ENCODE measurements at places on chromosomes 2 and 18.

DNA sequence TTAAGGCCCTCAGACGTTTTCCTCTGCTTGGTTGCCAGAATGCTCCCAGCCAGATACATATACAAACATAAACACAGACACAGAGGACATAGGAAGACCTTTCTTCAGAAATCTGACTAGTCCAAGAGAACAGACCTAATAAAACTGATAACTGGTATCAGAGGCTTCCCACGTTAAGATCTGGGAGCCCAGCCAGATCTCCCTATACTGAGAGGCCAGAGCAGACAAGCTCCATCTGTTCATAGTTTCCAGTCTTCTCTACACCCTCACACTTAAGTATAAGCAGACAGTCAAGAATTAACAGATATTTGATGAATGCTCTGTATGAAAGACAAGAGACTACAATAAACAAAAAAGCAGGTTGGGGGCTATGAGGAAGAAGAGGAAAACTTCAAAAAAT lies 240.5 kb upstream of the CHAC2 start:
- no peak for DNase-seq

GRCh38 chr18:57461652-57462269 lies 26.6 kb downstream of the ONECUT2 start:
- DNase-seq: no peak

DNA sequence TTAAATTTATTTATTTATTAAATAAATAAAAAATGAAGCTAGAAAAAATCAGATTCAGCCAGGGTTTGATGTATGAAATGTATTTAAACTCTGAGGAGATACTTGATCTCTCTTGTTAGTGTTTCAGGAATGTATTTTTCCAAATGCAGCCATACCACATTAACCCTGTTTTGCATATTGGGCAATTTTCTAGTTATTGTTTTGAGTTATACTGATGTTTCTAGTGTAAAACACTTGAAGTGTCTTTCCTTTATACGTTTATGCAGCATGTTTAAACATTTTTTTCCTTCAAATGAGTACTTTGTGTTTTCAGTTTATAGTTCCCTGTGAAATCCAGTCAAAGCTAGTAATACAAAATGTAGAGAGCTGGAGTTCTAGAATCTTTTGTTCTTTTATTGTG lies 69.9 kb downstream of the WDR7 start:
- no peak for DNase-seq

- DNase-seq: no peak
Measured at GRCh38 chr2:217918308-217919024, 84.3 kb downstream of the TNS1 start.

GRCh38 chr18:34802959-34803358 lies 92.9 kb downstream of the DTNA start:
- no peak for DNase-seq

DNA sequence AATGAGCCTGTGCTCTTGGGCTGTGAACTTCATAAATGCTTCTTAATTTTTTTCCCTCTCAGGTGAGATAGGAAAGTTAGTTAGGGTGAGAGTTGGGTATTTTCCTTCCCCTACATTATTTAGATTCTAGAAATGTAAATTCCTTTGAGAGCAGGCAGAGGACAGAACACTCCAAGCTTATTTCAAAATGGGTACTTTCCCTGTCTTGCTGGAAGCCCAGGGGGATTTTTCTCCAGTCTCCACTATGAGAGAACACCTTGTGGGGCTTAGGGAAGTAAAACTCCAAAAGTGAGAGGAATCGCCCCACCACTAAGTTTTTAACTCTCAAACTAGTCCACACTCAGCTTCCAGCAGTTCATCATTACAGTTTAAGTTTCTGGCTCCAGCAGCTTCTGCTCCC lies 253.2 kb upstream of the CTAGE1 start:
- no peak for DNase-seq

DNA sequence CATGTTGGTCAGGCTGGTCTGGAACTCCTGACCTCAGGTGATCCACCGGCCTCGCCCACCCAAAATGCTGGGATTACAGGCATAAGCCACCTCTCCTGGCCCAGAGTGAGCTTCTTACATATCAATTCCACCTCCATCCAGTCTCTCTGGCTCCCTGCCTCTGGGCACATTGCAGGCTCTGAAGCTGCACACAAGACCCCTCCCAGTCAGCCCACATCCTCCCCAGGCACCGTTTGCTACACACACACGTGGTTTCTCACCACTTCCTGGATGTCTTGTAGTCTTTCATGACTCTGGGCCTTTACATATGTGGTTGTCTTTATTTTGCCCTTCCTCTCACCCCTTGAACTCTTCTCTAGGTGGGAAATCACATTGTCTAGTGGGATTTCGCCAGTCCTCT lies 64.0 kb upstream of the CABLES1 start:
- peak; percentile 95 for DNase-seq

DNA sequence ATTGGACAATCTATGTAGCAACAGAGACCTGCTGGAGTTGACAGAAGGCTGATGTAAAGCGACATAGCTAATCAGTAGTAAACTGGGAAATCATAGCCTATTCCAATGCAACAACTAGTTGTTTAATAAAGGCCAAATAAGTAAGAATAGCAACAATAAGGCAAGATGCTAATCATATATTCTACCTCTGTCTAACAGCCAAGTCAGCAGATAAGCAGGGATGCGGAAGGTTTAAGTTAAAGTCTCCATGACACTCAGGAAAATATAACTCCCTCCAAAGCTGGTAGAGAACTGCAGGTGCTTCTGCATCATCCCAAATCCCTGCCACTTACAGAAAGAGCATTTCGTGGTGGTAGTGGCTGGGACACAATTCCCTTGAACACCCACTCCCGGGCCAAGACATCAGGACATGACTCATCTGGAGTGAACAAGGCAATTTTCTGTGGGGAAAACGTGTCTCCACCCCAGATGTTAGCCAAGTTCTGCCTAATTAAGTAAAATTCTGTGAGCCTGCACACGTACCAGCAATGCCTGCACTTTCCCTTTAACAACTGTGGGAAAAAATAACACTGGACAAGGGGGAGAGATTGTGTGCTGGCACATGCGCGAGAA lies 413.6 kb upstream of the ID2 start:
- no peak for DNase-seq

DNA sequence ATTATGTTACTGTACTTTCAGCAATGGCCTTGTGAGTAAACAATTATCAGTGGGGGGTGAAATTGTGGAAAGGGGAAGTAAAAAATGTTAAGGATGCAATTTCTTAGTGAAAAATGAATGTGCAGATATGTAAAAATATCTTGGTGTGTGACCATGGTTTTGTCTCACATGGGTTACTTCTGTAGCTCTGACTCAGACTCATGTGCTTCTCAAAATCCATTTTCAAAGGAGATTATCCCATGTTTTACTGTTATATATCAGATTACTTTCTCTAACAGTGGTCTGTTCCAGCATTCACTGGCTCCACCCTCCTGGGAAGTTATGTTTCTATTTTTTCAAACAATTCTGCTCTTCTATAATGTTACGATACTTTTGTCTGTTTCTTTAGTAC lies 298.2 kb upstream of the COL3A1 start:
- no peak for DNase-seq

- no peak for DNase-seq
Measured at GRCh38 chr2:237290261-237290660, 123.7 kb downstream of the COL6A3 start.

DNA sequence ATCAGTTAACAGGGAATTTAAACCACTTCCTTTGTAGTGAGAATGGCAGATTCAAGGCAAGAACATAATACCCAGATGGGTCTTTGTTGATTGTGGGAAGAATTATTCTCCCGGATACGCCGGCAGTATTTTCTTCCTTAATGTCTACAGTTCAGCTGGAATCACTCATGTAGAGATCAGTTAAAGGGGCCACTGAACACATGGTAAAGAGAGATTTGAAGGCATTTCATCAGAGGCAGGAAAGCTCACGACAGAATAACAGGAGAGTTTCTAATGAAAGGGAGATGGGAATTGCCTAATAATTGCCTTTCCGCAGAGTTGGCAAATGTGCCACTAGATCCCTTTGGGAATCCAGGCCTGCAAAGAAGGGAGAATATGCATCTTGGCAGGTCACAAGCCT lies 327.7 kb upstream of the ZNF804A start:
- DNase-seq: no peak

DNA sequence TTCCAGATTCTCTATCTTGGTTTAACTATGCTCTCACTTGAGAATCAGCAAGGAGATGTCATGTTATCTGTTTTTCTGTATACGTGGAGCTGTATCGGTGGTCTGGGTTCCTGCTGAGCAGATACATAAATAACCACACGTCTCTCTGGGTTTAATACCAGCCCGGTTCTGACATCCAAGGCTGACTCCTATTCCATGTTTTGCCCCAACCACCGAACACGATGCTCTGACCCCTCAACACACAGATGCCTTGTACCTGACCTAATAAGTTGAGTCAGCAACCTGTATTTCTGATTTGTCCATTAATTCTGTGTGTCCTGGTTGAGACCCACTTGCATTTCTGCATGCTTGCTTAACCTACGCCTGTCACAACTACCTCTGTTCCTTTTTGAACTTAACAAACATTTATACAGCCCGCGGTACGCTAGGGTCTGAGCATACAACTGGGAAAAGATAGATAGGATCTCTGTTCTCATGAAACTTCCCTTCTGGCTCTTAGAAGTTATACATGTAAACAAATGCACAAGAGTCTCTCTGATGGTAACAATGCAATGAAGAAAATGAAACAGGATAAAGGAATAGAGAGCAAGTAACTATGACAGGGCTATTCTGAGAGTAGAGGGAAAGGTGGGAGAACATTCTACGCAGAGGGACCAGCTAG lies 480.4 kb downstream of the PARD3B start:
- peak; percentile 28 for DNase-seq

- DNase-seq: no peak
Measured at GRCh38 chr2:138811431-138811830, 31.2 kb upstream of the NXPH2 start.

DNA sequence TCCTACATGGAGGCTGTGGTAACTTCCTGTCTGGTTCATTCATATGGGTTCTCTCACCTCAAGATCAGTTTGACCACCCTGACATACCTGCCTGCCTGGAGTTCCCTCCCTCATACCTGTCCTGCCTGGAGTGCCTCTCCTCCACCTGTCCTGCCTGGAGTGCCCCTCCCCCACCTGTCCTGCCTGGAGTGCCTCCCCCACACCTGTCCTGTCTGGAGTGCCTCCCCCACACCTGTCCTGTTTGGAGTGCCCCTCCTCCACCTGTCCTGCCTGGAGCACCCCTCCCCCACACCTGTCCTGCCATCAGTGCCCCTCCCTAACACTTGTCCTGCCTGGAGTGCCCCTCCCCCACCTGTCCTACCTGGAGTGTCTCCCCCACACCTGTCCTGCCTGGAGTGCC lies 461.9 kb downstream of the PTPRM start:
- no peak for DNase-seq

GRCh38 chr2:143157001-143157400 lies 27.8 kb downstream of the ARHGAP15 start:
- DNase-seq: no peak

All from hematopoietic multipotent progenitor cell treated with erythropoietin and hydrocortisone succinate and interleukin-3 and kit ligand, for 4 days (in vitro differentiated cells).